ENCODE measurements at places on chromosomes 3 and 15.

DNA sequence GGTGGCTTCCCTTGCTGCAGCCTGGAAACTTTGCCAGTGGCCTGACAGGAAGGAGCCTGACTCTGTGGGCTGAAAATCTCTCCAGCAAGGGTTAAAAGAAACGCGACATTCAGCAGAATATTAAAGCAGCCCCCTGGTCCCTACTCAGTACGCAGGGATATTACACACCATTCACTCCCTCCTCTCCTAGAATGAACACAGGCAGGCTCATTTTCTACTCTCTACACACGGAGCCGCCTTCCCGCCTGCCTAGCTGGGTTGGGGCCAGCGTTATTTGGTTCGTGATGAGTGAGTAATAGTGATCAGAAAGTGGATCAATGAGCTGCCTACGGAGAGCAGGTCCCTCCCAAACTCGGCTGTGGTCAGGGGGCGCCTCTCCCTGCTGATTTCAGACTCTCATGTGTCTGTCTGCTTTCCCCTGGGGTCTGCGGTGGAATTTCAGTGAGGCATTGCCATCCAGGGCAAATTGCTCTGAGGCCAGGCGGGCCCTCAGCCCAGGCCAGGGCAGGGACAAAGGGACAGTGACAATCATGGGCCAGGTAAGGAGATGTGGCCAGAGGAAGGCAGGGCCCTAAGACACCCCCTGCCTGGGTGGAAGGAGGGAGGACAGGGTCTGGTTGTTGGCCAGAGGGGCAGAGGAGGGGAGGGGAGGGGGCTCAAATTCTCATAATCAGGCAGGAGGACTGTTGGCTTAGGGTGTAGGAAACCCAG is 2.8 kb downstream of the EPHB1 start:
- DNase-seq: no peak

- no peak for DNase-seq
Observed at GRCh38 chr3:136336329-136337100, 86.4 kb downstream of the PCCB start.

DNA sequence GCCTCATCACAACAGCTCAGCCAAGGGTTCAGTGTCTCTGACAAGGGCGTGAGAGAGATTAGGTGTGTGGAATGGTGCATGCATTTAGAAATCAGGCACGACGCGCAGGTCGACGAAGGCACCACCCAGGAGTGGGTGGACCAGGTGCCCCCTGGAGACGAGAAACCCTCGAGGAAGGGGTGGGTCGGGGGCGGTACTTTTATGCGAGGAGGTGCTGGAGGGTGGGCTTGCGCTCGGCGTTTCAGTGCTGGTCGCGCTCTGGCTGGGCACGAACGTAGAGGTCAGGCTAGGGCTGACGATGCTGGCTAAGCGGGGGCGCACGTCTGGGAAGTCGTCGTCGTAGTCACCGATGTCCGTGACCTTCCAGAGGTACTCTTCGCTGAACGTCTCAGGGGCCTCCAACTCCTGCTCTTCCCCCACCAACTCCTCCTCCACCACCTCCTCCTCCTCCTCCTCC is 393 bp downstream of the ERICH6 start:
- DNase-seq: peak; percentile 14

- no peak for DNase-seq
Observed at GRCh38 chr3:33001889-33002288, 50.4 kb downstream of the CCR4 start.

DNA sequence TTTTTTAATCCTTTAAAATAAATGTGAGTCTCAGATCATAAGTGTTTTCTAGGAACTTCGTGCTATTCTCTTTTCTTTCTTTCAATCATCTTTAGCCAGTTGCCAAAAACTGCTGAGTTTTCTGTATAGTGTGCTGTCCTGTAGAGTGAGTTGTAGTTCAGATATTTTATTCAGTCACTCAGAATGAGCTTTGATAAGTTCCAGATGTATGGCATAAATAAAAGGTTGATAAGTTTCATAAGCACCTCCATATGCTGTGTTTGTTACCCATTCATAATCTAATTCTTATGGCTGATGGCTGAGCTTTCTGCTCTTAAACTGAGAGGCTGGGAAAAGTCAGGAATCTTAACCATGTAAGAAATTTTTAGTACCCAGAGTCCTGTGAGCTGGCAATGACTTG is 59.3 kb upstream of the COL6A6 start:
- DNase-seq: no peak

- DNase-seq: no peak
Observed at GRCh38 chr3:41394896-41395295, 195.6 kb downstream of the CTNNB1 start.

GRCh38 chr15:51024735-51025453 is 69.8 kb downstream of the TNFAIP8L3 start:
- DNase-seq: no peak

DNA sequence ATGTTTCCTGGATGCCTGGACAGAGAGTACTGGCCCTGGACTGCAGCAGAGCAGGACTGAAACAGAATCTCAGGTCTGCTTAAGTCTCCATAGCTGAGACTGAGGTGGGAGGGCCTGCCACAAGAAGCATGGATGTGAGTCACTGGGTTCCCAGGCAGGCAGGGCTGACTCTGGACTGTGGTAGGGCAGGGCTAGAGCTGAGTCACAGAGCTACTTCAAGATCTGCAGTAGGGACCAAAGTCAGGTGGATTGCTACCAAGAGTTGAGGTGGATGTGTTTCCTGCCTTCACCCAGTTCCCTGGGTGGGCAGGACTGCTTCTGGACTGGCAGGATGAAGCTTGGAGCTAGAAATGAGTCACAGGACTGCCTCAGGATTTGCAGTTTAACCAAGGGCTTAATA is 282.9 kb downstream of the AGBL1 start:
- DNase-seq: no peak

DNA sequence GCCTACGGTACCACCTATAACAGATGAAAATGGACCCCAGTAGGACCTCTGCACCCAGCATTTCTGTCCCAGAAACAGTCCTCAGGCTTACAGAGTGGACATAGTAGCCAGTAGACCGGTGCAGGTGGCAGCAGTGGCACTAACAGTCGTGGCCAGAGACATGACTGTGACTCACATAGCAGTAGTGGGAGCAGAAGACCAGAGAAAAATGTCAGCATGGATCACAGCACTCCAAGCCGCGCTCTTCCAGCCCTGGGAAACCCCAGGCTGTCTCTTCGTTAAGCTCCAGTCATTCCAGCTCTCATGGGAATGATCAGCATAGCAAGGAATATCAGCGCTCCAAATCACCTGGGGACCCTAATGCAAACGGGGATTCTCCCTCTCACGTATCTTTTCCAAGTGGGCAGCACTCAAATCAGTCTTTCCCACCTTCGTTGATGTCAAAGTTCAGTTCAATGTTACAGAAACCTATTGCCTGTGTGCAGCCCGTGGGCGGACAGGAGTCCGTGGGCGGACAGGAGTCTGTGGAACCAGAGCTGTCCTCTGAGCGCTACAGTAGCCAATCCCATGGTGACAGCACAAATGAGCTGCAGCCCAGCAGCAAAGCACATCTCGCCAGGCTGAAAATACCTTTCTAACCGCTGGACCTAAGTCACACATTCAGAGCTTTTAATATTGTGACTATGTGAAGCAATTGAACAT is 10.5 kb downstream of the BFSP2 start:
- no peak for DNase-seq

DNA sequence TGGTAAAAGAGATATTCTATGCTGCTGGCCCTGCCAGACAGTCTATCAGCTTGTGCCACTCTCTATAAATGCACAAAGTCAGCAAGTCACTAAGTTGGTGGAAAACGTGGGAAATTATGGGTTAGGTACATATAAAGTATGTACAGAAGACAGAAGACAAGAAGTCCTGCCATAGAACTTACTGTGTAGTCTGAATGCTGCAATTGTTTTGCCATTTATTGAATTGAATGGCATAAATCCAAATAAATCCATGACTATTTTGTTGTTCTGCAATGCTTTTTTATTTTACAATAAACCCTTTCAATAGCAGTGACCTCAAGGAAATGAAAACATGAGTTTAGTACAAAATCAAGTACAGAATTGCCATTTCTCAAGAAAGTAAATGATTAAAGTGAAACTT is 34.1 kb upstream of the TM4SF1 start:
- no peak for DNase-seq

GRCh38 chr15:72680931-72681330 is 5.1 kb downstream of the HIGD2B start:
- DNase-seq: no peak

- no peak for DNase-seq
Observed at GRCh38 chr15:73937726-73938125, 11.5 kb downstream of the LOXL1 start.

GRCh38 chr3:123807820-123808219 is 76.3 kb downstream of the MYLK start:
- DNase-seq: no peak

DNA sequence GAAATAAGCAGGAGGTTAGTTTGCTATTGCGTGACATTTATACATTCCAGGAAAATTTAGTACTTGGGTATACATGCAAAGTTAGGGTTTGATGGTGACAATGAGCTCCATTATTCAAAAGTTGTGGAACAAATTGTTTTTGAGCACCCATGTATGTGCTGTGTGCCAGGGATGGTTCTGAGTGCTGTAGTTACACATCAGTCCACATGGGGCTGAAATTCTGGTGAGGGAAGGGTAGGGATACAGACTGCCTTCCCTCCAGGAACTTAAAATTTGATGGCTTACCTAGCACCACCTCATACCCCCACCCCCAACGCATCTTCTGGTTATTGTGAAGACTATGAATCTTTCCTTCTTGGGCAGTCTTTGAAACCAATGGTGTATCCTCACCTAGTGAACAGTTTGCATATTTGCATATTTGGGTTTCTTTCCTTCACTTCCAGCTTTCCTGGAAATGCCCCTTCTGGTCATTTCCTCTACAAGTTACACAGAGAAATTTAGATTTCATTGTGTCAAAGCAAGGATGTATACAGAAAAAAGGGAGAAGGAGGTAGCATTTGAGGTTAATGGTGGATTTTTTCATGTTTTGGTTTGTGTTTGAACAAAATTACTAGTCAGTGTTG is 222.0 kb upstream of the IL12A start:
- no peak for DNase-seq

GRCh38 chr15:92663250-92663951 is 7.8 kb upstream of the FAM174B start:
- DNase-seq: no peak

DNA sequence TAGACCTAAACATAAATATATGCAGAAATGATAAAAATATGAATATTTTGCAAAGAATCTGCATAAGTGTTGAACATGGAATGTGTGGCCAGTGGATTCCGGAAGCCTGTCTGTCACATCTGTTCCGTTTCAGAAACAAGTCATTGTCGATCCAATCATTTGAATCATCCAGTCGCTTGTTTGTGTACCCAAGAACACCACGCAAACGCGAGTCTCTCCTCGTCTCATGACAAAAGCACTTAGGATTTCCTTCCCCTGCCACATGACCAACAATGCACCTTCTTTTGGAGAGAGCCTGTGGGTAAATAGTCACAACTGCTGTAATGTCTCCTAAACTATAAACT is 80.2 kb downstream of the FMN1 start:
- no peak for DNase-seq

DNA sequence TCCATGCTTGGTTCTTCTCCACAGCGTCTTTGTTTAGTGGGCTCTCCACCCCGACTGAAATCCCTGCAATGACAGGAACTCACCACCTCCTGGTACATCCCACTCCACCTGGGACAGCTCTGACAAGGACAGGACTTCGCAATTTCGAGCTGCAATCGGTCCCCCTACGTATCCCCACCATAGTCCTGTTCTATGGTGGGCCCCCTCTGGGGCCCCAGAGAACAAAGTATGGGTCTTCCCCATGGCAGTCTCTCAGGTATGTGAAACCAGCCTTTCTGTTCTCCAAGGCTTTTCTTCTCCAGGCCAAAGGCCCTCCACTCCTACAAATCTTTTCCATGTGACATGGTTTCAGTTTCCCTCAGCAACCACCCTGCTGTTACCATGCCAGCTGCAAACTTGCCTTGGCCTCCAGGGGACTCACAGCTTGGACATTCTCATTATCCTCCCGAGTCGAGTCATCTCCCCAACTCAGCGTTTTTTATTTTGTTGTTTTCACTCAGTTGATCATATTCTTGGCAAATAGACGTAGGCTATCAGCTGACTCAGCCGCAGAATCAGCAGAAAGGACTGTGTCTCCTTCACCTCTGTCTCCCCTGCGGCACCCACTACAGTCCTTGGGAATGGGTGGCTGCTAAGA is 233.3 kb downstream of the OPA1 start:
- DNase-seq: no peak

DNA sequence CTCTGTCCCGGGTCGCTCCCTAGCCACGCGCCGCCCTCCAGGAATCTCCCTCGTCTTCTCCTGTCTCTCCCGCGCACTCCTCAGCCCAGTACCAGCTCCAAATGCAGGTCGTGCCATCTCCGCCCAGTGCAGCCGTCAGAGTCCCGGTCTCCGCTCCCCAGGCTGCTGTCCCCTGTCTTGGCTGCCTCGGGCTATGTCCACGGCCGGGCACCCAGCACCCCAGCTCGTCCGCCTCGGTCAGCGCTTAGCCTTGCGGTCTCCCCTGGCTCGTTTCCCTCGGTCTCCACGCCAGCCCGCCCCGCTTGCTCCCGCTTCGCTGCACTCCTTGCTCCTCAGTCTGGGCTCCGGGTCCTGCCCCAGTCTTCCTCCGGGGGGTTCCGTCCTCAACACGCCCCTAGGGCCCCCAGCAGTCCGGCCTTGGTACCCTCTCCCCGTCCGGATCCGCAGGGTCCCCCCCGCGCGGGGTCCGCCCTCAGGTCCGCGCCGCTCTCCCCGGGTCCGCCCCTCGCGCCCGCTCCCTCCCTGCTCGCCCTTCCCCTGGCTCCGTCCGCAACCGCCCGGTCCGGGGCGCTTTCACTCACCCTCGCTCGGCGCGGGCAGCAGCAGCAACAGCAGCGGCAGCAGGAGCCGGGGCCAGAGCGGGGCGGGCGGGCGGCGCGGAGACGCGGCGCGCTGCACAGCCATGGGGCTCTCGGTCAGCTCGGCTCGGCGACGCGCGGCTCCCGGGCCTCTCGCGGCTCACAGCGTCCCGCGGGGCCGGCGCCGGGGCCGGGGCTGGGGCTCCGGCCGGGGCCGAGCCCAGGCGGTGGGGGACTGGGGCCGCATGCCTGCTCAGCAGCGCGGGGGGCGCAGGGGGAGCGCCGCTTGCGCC is 462 bp downstream of the IGDCC3 start:
- no peak for DNase-seq

DNA sequence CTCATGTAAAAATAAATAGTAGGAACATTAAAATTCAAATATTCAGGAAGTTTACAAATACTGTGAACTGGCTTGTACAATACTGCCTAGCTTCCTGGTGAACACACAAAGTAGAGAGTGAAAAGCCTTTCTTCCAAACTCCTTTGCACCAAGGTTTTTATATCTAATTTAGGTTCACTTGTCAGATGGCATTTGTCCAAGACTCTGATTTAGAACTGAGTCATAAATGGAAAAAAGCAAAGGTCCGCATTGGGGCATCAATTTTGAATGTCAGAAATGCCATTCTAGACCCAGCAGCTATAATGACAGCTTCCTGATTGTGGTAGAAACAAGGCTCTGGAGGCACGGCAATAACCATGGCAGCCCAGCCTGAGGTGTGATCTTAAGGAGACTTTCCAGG is 160.7 kb downstream of the PDE8A start:
- no peak for DNase-seq
